ENCODE measurements at places on chromosomes 2 and 18.

GRCh38 chr18:42670860-42671259, 444.6 kb downstream of the RIT2 start:
- DNase-seq, result no peak

DNA sequence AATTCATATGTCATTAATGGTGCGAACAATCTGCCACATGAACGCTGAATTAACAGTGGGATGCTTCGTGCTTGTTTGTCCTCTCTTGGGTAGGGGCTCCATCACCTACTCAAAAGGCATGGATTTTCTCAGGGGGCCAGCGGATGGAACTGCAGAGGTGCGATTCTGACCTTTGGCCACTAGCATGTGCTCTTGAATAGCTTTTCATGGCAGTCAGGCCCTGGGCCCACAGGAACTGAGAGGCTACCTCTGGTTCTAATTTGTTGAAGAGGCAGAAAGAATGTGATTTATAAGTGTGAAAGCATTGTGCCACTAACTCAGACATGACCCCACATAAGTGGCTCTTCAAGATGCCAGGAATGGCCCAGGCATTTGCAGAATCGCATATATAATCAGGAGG, 283.2 kb downstream of the INSIG2 start:
- no peak for DNase-seq

DNA sequence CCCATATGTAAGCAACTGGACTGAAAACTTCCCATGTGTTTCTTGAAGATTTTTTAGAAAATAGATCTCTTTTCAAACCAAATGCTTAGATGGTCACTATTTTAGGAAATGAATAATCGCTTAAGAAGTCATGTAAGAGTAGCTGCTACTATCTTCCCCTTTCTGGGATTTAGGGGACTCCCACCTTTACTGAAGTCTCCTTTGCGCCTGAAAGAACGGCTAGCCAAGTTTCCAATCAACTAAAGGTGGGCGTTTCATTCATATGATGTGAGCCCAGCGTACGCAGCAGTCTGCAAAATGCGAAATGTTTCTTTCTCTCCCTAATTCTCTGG, 1.1 kb downstream of the DIPK1C start:
- no peak for DNase-seq

DNA sequence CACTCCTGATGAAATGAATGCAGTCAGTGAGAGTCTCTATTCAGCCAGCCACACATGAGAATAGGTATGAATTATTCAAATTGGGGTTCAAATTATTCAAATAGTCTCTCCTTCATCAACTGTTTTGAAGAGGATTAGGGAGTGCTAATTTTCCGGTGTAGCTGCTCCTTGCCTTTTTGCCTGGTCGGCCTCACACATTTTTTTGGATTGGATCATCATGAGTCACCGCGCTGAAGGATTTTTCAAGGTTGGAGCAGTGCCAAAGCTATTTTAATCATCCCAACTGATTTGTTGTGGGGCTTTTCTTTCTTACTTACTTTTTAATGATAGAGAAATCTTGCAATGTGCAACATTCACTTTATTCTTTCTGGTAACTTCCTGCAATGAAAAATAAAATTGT, 2.4 kb upstream of the DTNA start:
- DNase-seq, result no peak

DNA sequence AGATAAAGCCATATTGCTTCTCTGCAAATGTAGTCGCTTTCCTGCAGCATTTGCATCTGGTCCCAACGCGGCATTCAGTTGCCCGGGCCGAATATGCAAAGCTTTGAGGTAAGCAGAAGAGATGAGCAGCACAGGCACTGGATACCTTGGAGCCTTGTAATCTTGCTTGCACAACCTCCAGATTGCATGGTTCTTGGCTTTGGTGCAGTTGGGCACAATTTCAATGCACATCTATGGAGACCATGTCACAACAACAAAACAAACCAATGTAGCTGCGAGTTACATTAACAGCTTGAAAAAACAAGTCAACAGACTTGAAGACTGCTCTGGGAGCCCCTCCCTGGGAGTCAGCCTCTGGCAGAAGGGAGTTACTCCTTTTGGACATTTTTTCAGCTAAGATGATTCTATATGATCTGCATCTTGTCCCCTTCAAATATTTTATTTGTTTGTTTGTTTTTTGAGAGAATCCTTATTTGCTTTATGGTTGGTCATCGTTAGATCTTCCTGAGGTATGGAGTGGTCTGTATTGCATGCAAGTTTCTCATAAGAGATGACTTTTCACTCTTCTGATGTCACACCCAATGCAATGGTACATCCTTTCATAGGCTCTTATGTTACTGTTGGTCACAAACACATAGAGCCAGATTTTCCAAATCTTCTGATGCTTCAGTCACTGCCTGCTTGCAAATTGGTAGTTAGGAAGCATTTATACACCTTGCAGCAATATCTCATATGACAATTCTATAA, 113.5 kb downstream of the EFEMP1 start:
- DNase-seq, result no peak

GRCh38 chr2:186636800-186637496, 47.1 kb downstream of the ITGAV start:
- no peak for DNase-seq

- DNase-seq, result no peak
These were observed 141.1 kb downstream of the CCBE1 start for GRCh38 chr18:59555995-59556659.

Data from T-helper 2 cell (primary cell).